ENCODE measurements at places on chromosomes 12 and 14.

DNA sequence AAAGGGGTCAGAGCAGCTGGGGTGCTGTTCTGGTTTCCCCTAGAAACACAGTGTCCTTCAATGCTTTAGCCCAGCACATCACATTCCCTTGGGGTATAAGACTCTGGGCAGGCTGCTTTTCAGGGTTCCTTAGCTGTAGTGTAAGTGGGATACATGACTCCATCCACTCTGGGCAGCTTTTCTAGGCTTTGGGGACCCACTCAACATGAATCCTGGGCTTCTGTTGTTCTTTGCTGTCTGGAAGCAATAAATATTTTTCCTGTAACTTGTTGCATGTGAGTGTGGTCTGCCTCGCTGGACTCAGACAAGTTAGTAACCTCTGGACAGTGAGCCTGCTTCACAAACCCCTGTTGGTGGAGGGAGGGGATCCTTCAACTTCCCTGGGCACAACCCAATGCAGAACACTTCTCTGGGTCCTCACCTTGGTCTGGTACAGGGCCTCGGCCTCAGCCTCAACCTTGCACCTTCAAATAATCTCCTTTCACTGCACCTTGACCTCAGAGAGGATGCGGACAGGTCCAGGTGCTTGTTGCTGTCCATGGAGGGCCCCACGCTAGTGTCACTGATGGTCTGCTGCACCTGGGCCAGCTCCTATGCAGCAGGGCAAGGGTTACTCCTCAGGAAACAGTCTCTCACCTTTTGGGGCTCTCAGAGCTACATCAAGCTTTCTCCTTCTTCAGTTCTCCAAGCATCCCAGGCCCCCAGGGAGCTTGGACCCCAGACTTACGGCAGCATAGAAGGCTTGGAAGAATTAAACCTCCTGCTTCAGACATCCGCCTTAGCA lies 13.5 kb upstream of the KRT73 start:
- no peak for DNase-seq

DNA sequence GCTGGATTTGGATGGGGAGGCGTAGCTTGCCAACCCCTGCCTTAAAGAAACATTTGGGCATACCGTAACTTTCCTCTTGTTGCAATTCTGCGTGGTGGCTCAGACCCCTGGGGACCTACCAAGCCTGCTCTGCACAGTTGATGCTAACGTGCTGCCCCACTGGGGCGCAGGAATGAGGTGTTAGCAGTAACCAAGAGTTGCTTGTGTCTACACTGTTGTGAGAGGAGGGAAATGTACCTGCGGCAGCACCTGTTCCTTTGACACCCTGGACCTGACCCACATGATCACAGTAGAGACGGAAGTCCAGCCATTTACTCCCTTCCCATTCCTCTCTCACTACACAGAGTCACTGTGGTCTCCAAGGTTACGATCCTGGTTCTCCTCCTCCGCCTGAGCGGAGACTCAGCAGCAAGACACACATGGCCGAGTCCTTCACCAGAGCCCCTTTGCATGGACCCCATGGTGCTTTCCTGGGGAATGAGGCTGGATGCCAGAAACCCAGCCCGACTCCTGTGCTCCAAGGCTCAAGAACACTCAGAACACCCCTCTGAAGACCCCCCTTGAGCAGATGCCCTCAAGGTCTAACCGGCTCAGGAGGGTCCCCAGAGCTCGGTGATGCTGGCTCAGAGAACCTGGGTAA lies 84.8 kb downstream of the FBXL14 start:
- no peak for DNase-seq

GRCh38 chr12:63036216-63036973 lies 101.4 kb upstream of the PPM1H start:
- no peak for DNase-seq

GRCh38 chr12:113000433-113000832 lies 22.1 kb downstream of the OAS2 start:
- no peak for DNase-seq

GRCh38 chr12:96400631-96401075 lies 414 bp upstream of the CDK17 start:
- DNase-seq: no peak

- no peak for DNase-seq
Measured at GRCh38 chr14:34582117-34582680, 42.7 kb upstream of the EAPP start.

DNA sequence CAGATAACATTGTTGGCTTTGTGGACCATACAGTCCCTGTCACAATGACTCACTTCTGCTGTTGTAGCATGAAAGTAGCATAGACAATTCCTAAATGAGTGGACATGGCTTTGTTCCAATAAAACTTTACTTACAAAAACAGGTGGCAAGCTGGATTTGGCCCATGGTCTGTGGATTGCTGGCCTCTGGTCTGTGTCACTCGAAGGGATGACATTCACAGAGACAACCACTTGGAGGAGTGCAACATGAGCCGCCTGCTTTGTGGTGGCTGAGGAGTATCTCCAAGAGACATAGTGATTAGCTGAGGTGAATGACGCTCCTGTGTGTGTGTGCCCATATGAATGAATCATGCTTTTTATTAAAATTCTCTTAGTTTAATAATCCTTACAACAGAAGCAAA lies 81.3 kb upstream of the NRXN3 start:
- DNase-seq: no peak

- DNase-seq: no peak
Measured at GRCh38 chr12:65590318-65590717, 234.0 kb upstream of the HMGA2 start.

- no peak for DNase-seq
Measured at GRCh38 chr12:127811988-127812387, 455.0 kb upstream of the TMEM132C start.

- no peak for DNase-seq
Measured at GRCh38 chr12:31300783-31301182, 25.2 kb downstream of the SINHCAF start.

GRCh38 chr14:32121948-32122347 lies 44.8 kb downstream of the ARHGAP5 start:
- DNase-seq: no peak

DNA sequence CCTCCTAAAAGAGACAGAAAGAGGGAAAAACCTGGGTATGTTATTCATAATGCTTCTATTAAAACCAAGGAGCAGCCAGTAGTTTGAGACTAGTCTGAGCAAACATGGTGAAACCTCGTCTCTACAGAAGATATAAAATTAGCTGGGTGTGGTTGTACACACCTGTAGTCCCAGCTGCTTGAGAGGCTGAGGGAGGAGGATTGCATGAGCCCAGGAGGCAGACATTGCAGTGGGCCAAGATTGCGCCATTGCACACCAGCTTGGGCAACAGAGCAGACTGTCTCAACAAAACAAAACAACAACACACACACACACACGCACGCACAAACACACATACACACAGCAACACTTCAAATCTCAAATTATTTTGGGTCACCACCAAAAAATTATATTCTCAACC lies 27.8 kb downstream of the HECTD4 start:
- no peak for DNase-seq

All from activated CD4-positive, alpha-beta T cell treated with anti-CD3 and anti-CD28 coated beads, Interleukin-2, Interleukin-6, amounts not matched to agents 100 ng/mL and 50 ng/mL, durations not matched to agents 16 hours and 8 hours (primary cell).